Activated naive CD8-positive, alpha-beta T cell treated with anti-CD3 and anti-CD28 coated beads for 36 hours (primary cell): ENCODE measurements at places on chromosomes 1 and 21. TPM values are rescaled to one million over a fixed set of nuclear protein-coding genes. Genes with fewer than 3 reads are reported as not detected.

- H3K4me1 ChIP-seq = no peaks in the 10 kb centered on the region
- no peak overlapping the region for H3K4me3 ChIP-seq
- no peak overlapping the region for H3K27ac ChIP-seq
- no peaks in the 10 kb centered on the region for H3K27me3 ChIP-seq
- no peak for DNase-seq
Observed at GRCh38 chr1:228236744-228237143, 28.9 kb downstream of the OBSCN start.

GRCh38 chr1:24973315-24973714 lies 43.2 kb upstream of the RUNX3 start:
- peaks cover 63% of the 10 kb centered on the region for H3K4me1 ChIP-seq
- H3K4me3 ChIP-seq = no peak overlapping the region
- peak overlapping the region; percentile 56 for H3K27ac ChIP-seq

DNA sequence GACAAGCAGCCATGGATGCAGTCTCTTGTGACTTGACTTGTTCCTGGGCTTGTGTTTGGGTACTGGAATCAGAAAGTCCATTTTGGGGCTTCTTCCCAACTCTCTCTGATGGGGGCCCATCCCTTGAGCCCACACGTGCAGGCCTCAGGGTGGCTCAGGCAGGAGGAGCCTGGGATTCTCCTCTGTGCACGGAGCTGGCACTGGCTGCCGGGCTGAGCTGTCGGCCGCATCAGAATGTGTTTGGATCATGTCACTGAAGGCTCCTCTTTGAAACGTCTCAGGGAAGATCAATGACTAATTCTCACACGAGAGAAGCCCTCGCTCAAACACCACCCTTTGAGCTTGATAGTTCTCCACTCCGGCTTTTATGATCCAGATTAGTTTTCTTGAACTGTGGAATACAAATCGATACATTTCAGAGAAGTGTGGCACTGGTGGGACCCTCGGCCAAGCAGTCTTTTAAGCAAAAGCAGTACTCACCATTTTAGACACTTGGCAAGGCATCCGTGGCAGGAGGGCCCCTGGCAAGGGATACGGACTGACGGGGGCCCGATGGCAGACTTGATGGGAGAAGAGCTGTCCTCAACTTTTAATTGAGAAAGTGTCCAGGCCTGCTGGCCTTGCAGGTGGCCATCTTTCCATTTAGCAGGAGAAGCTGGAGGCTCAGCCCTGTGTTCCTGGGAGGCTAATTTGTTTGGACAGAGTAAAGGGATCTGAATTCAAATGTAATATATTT lies 220.7 kb upstream of the C1orf174 start:
- H3K4me1 ChIP-seq = no peaks in the 10 kb centered on the region
- H3K36me3 ChIP-seq = no peaks in the 10 kb centered on the region
- H3K27me3 ChIP-seq = peaks cover 4% of the 10 kb centered on the region

The NTMT2 gene
- total RNA-seq = not detected

DNA sequence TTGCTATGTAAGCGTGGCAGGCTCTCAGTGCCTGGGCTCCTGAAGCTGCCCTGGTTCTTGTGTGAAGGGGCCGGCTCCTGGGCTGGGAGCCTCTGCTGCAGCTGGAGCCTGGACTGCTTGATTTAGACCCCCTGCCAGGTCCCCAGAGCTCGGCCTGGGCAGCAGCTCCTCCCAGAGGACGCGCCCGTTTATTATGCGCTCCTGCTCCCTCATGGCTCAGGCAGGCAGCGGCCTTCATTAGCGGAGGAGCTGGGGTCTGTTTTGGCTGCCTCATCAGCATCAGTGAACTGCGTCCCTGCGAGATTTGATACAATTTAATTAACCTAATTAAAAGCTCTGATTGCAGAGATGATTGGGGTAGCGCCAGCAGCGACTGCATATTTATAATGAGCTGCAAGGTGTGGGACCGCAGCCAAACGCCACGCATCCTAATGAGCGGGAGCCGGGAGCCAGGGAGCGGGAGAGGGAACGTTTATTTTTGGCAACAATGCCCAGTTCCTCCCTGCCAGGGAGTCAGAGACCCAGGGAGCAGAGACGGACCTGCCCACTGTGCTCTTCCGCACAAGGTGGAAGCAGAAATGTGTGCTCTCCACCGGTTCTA lies 16.6 kb downstream of the UTP11 start:
- peaks cover 5% of the 10 kb centered on the region for H3K36me3 ChIP-seq
- H3K27ac ChIP-seq = peak overlapping the region; percentile 87
- peaks cover 57% of the 10 kb centered on the region for H3K4me1 ChIP-seq
- DNase-seq = no peak

The MSH4 gene
- total RNA-seq = 0.35 TPM

DNA sequence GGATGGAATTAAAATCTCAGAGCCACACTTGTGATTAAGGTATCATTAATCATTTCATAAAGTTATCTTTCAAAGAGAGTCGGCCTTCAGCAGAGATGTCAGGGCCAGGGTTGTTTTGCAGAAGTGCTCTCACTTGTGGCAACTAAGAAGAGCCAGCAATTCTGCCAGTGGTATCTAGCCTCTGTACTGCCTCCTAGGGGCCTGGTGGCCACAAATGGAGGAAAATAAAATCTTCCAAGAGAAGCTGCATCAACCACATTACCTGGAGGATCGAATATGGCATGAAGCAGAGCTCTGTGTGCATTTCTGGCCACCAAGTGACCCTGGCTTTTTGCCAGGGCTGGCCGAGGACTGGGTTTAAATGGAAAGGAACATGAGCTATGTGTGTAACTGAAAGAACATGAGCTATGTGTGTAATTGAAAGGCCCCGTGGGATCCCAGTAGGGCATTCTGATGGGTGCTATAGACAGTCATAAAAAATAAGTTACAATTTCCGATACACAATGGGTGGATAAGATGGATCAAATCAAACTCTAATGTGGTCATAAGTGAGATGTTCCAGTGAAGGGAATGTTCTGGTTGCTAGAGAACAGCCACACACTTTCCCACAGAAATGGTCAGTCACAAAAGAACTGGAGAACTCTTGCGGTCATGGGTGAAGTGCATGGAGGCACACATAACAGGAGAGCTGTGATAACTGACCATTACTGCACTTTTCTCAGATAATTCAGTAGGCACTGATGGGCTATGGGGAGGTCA lies 335.8 kb downstream of the CAMTA1 start:
- no peak overlapping the region for H3K4me3 ChIP-seq
- no peak for DNase-seq
- H3K36me3 ChIP-seq = no peaks in the 10 kb centered on the region
- H3K27ac ChIP-seq = no peak overlapping the region

DNA sequence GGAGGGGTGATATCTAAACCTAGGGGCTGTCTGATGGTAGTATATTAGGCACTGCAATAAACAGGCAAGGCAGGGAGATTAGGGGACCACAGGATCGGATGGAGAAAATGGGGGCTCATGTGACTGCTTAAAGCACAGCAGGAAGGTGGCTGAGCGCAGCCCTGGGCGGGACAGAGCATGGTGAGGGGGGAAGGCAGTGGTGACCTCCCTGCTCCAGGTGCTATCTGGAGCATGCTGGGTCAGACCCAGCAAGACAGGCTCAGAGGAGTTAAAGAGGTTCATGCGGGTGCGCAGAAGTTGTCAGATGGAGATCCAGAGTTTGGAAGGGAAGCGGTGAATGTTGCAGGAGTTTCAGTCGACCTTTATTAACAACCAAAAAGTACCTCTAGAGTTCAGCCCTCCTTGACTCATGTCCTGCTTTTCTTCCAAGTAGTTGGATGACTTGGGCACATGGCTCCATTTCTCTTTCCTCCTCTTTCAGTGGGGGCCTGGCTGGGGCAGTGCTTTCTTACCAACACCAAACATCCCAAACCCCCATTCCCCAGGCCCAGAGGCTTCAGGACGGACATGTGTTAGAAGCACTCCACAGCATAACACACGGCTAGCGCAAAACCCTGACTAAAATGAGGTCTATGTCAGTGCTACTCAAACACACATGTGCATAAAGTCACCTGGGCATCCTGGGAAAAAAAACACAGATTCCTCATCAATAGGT lies 41.5 kb downstream of the CAPN9 start:
- H3K27ac ChIP-seq = no peak overlapping the region
- H3K36me3 ChIP-seq = no peaks in the 10 kb centered on the region
- H3K4me3 ChIP-seq = no peak overlapping the region
- no peaks in the 10 kb centered on the region for H3K4me1 ChIP-seq
- no peak for DNase-seq

- H3K36me3 ChIP-seq = no peaks in the 10 kb centered on the region
- DNase-seq = no peak
- no peak overlapping the region for H3K27ac ChIP-seq
- peaks cover 3% of the 10 kb centered on the region for H3K27me3 ChIP-seq
Observed at GRCh38 chr1:197841883-197842553, 60.4 kb upstream of the C1orf53 start.

The CLCA1 gene
- not detected for total RNA-seq

DNA sequence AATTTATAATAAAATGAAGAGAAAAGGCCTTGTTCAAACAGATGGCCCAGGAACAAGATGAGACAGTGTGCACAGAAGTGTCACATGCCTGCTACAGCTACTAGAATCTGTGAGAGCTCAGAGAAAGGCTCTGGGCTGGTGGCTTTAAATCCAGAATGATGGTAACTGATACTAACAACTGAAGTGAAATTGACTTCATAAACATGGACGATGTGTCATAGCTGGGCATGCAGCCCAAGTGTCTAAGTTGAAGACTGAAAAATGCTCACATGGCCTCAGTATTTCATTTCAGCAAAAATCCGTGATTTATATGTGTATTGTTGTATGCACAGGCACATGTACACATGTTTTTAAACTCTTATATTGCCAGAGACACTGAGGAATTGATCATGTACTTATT lies 208.3 kb upstream of the RUNX1 start:
- peaks cover 8% of the 10 kb centered on the region for H3K4me1 ChIP-seq
- H3K4me3 ChIP-seq = no peak overlapping the region
- no peak overlapping the region for H3K27ac ChIP-seq
- H3K27me3 ChIP-seq = no peaks in the 10 kb centered on the region
